ENCODE measurements at places on chromosomes 7 and 10. TPM values are rescaled to one million over a fixed set of nuclear protein-coding genes. Genes with fewer than 3 reads are reported as not detected.

The TMEM184A gene
- total RNA-seq, result 0.03 TPM

The TSPAN12 gene
- 5.2 TPM for total RNA-seq

The CYP2C8 gene
- total RNA-seq, result 0.07 TPM

The STOX1 gene
- 0.13 TPM for total RNA-seq

The EBLN1 gene
- not detected for total RNA-seq

The VPS37D gene
- total RNA-seq, result 5.7 TPM

The IFIT1B gene
- not detected for total RNA-seq
